ENCODE measurements at places on chromosomes 4 and X. TPM values are rescaled to one million over a fixed set of nuclear protein-coding genes. Genes with fewer than 3 reads are reported as not detected.

RADX gene
- 9.2 TPM for total RNA-seq

NHS gene
- 6.6 TPM for total RNA-seq

GSPT2 gene
- 13.6 TPM for total RNA-seq

TMPRSS11A gene
- total RNA-seq: not detected

TRIM60 gene
- not detected for total RNA-seq

CCNG2 gene
- 29.6 TPM for total RNA-seq

DNA sequence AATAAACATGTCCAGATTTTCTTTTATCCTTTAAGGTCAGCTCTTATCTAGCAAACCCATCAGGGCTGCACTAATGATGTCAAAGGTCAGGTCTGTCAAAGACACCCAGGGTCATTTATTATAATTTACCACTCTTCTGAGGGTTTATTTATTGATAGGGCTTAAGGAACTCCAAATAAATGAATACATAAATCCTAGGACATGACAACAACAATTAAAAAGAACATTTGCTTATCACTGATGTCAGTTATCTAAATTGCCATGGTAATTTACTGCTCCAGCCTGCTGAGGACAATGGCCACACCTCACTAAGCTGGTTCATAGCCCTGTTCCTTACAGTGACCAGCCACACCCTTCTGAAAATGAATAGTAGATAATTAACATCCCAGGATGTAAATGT lies 317.1 kb downstream of the UNC5C start:
- no peak for DNase-seq

GRCh38 chrX:68252664-68253063 lies 180.6 kb downstream of the OPHN1 start:
- DNase-seq: no peak

GRCh38 chr4:77336411-77337142 lies 179.6 kb downstream of the CCNG2 start:
- DNase-seq: no peak

- no peak for DNase-seq
Measured at GRCh38 chr4:184962125-184962638, 56.1 kb upstream of the HELT start.

GRCh38 chr4:74284053-74284452 lies 24.2 kb upstream of the EPGN start:
- DNase-seq: no peak

DNA sequence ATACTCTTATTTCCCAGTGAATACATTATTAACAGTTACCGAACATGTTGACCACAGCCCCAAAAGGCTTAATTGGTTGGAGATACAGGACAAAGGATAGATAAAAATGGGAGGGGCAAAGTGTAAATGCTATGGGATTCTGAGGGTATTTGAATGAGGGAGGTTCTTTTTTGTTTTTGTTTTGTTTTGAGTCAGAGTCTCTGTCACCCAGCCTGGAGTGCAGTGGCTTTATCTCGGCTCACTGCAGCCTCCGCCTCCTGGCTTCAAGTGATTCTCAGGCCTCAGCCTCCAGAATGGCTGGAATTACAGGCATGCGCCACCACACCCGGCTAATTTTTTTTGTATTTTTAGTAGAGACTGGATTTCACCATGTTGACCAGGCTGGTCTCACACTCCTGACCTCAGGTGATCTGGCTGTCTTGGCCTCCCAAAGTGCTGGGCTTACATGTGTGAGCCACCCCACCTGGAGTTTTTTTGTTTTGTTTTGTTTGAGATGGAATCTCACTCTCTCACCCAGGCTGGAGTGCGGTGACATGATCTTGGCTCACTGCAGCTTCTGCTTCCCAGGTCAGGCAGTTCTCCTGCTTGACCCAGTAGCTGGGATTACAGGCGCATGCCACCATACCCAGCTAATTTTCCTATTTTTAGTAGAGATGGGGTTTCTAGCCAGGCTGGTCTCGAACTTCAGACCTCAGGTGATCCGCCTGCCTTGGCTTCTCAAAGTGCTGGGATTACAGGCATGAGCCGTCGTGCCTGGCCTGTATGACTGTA lies 9.0 kb downstream of the UBE2K start:
- no peak for DNase-seq

GRCh38 chr4:125368146-125368545 lies 53.4 kb downstream of the FAT4 start:
- DNase-seq: no peak

Data from activated T-cell treated with anti-CD3 and anti-CD28 coated beads, Interleukin-2, amount 50 U/mL, for 72 hours (primary cell).